ENCODE measurements at places on chromosomes 1 and 21.

- no peak for DNase-seq
Observed at GRCh38 chr1:116544588-116545358, 26.1 kb downstream of the CD58 start.

- DNase-seq, result no peak
Observed at GRCh38 chr1:197173571-197174507, 27.4 kb upstream of the ASPM start.

GRCh38 chr1:91736715-91737615 lies 149.0 kb downstream of the TGFBR3 start:
- no peak for DNase-seq

GRCh38 chr1:93672069-93672468 lies 9.6 kb downstream of the BCAR3 start:
- DNase-seq, result peak; percentile 90

- DNase-seq, result no peak
Observed at GRCh38 chr1:34779526-34779925, 1.5 kb upstream of the GJB3 start.

GRCh38 chr1:48931506-48932192 lies 155.0 kb upstream of the BEND5 start:
- no peak for DNase-seq

DNA sequence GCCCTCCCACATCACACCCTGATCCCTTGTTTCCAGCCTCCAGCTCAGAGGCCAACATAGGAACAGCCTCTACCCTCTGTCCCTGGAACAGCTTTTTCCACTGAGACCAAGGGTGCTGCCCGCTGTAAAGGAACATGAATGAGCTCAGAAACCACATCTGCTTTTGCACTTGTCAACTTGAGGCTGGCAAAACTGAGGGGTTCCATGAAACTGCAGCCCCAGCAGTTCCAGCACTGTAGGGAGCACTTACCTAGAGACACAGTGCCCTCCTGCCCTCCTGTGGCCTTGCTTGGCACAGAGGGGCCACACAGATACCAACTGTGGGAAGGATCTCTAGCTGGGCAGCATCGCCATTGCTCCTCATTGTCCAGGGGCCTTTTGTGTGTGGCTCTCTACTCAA lies 51.7 kb downstream of the ITPKB start:
- DNase-seq, result no peak

DNA sequence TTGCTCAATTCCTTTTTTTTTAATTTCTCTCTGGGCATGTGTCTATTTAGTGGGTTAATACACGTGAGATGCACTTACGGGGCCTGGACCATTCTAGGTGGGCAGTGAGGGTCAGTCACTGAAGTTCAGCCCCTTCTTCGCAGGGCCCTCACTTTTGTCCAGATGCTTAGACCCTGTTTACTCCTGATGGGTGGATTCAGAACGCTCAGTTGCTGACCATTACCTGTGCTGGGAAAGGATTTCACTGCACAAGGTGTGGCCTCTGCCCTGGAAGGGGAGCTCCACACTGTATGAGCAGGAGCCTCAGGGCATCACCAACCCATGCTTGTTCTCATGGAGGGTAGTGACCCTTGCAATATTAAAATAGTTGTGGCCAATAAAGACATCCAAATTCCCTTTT lies 4.5 kb downstream of the PRAMEF12 start:
- no peak for DNase-seq

DNA sequence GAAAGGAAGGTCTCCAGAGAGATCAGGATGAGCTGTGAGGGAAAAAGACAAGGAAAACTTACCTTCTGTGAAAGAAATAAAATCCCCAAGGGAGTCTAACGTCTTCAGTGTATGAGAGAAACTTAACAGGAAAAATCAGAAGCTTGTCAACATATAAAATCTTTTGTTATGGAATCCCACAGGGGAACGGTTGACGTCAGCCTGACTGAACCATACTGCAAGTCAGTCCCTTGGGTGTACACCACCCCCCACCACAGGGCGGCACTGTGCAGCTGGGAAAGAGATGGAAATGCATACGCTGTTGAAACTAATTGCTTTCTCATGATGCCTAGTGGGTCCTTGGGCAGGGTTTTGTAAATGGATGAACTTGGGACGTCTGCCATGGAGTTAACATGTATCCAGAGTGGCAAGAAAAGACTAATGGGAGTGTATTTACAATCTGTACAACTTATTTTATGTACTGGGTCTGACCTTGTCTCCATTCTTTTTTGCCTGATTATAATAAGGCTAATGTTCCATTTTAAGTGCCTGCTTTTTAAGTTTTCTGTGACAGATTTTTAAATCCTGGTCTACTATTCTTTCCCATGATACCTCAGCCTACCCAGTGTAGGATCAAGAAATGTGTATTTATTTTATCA lies 22.7 kb downstream of the UTP25 start:
- no peak for DNase-seq

- DNase-seq, result no peak
Observed at GRCh38 chr21:43352568-43353281, 74.2 kb downstream of the SIK1 start.

- DNase-seq, result no peak
Observed at GRCh38 chr1:192978195-192978710, 80.9 kb downstream of the UCHL5 start.

- DNase-seq, result peak; percentile 9
Observed at GRCh38 chr1:69700770-69701169, 133.0 kb downstream of the LRRC7 start.

DNA sequence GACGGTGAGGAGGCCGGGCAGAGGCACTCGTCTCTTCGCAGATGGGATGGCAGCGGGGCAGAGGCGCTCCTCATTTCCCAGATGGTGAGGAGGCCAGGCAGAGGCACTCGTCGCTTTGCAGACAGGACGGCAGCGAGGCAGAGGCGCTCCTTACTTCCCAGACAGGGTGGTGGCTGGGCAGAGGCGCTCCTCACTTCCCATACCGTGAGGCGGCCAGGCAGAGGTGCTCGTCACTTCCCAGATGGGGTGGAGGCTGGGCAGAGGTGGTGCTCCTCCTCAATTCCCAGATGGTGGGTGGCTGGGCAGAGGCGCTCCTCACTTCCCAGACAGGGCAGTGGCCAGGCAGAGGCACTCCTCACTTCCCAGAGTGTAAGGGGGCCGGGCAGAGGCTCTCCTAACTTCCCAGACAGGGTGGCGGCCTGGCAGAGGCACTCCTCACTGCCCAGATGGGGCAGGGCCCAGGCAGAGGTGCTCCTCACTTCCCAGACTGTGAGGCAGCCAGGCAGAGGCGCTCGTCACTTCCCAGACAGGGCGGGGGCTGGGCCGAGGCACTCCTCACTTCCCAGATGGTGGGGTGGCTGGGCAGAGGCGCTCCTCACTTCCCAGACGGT lies 9.9 kb downstream of the TCHHL1 start:
- DNase-seq, result no peak

GRCh38 chr1:61386770-61387169 lies 304.4 kb downstream of the NFIA start:
- DNase-seq, result no peak

GRCh38 chr1:53121319-53122172 lies 20.9 kb downstream of the SLC1A7 start:
- no peak for DNase-seq

DNA sequence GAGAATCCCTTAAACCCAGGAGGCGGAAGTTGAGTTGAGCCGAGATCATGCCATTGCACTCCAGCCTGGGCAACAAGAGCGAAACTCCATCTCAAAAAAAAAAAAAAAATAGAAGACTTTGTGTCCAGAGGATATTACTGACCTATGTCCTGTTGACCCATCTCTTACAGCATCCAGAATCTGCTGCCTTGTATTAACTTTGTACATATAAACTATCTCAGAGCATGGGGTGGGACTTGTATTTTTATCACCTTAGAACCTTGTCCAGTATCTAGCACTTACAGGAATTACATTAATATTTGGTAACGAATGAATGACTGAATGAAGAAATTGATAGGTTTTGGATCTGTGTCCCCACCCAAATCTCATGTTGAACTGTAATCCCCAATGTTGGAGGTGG lies 117.8 kb downstream of the TGFBR3 start:
- no peak for DNase-seq

DNA sequence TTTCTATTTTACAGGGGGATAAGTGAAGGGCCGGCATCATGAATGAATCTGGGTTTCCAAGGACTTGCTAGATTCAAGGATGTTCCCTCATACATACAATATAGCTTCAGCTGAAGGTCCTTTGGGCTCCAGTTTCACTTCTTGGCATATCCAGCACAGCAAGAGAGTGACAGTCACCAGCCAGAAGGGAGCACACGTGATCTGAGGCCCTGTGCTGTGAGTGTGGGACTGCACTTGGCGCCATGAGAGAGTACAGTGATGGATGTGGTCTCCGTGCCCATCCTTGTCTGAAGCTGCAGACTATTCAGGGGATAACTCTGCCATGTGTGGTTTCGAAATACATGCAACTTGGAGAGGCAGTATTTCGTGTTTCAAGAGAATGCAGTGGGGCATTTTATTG lies 159.7 kb upstream of the DSCAM start:
- no peak for DNase-seq

DNA sequence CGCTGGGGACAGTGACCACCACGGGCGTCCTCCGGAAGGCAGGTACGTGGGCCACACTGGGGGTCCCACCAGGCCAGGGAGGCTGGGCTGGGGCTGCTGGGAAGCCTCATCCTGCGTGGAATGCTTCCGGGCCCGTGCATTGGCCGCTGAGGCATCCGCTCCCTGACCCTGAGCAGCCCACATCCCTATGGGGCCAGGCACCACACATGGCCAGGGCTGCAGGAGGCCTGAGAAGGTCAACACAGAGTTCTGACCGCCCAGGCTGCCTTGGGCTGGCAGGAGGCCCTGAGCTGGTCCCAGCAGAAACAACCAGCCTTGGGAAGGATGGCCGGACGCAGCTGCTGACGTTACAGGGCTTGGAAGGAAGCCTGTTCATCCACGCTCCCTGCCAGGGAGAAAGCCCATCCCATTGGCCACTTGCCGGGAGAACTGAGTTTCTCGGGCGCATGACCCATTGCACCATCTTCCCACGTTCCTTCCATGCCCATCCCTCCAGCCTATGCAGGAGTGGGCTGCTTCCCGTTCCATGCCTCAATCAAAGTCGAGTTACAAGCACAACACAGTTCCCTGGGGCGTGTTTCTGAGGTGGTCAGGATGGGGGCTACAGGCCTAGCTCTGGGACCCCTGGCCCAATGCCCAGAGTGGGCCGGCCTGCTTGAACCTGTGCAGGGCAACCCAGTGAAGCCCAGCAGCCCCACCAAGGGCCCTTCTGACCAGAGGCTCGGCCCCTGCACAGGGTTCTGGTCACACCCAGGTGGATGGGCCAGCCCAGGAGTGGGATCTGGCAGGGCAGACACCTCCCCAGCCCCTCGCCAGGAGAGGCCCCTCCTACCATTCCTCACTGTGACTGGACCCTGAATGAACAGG lies 31.7 kb downstream of the TRIM11 start:
- DNase-seq, result peak; percentile 56

- no peak for DNase-seq
Observed at GRCh38 chr1:162629651-162630050, 2.6 kb upstream of the DDR2 start.

- DNase-seq, result no peak
Observed at GRCh38 chr1:55690366-55690765, 475.2 kb upstream of the USP24 start.

- no peak for DNase-seq
Observed at GRCh38 chr1:58304346-58304975, 242.1 kb downstream of the OMA1 start.

DNA sequence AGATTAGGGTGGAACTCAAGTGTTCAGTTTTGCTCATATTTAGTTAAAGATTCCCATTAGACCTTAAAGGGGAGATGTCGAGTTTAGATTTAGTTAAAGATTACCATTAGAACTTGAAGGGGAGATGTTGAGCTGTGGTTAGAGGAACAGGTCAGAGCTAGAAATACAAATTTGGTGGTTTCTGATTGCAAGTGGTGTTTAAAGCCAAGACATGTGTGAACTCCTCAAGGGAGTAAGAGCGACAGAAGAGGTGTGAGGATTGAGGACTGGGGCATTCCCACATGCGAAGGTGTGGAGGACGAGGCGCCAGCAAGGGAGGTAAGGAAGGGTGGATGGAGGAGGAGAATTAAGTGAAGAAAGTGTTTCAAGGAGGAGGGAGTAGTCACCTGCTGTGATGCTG lies 168.6 kb downstream of the IER5 start:
- DNase-seq, result no peak

GRCh38 chr21:40018871-40019475 lies 151.7 kb downstream of the PCP4 start:
- no peak for DNase-seq

DNA sequence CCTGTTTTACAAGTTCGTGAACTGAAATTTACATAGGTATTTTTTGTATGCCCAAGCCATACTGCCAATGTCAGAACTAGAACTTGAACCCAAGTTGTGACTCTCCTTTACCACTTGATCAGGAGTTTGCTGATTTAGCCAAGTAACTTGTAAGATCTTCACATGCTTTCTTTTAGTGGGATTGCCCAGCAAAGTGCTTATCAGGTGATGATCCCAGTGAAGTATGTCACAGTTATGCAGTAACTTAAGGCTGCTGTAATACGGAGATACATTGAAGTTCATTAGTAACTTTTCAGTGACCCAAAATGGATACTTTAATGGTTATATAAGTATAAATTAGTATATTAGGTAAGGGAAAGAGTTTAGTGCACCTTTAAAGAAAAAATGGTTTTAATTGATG lies 3.8 kb downstream of the SRSF11 start:
- no peak for DNase-seq

DNA sequence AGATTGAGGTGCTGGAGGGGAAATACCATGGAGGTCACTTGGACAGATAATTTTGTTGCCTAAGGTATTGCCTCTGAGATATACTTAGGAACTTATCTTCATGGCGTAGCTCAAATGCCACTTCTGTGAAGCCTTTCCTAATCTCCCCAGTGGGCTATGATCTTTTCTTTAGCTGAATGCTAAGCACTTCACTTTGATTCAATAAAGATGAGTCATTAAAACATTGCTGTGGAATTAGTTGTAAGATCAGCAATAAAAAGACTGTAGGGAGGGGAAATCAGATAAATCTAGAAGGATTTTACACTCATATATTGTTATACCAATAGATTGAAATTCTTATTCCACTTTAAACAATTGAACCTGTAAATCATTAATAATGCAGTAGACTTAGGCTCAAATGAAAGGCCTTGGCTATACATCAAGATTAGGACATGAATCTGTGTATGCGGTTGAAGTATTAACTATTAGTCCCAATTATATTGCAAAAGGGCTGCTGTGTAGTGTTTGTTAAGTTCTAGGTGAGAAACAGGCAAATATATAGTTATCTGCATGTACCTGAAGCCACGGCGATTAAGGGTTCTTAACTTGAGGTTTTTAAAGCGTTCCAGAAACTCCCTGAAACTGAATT lies 19.2 kb upstream of the MAGOH start:
- DNase-seq, result no peak

DNA sequence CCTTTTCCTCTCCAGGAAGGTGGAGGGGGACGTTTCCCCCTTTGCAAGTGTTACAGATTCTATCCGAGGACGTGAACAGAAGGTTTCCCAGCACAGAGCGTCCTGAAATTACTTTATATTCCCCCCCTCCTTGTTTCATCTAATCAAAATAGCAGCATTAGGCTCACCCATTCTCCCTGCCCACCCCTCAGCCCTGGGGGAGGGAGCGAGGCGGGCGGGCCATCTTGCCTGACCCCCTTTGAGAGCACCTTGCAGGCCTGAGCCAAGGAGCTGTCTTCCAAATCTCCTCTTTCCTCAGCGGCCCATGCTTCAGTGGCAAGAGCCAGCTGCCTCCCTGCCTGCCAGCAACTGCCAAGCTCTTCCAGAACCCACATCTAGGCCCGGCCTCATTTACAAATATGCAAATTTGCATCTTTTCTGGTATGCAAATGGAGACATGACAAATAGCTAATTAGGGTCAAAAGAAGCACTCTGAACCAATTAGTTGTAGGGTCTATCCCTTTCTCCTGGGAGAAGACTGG lies 69.1 kb upstream of the POU3F1 start:
- no peak for DNase-seq

GRCh38 chr1:225762444-225762843 lies 15.2 kb upstream of the SRP9 start:
- DNase-seq, result no peak

All from left colon (tissue), 2 donors.